ENCODE measurements at places on chromosomes 11 and 22.

GRCh38 chr11:104106136-104106754 lies 57.7 kb downstream of the PDGFD start:
- no peak for DNase-seq

- DNase-seq: no peak
Observed at GRCh38 chr11:94546886-94547285, 3.2 kb downstream of the FUT4 start.

DNA sequence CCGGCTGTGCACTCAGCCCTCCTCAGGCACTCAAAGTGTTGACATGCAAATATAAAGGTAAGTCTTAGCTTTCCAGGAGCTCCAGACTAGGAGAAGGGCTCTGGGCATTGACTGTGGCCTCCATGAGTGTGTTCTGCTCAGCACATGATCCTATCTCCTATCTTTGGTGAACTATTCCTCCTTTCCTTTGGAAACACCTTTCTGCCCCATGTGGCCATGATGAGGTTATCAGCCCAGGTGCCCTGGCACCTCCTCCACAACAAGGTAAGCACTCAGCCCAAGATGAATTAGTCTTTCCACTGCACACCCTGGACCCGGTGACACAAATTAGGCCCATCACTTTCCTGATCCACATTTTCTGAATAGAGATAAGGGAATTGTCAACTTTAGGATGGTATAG lies 37.9 kb upstream of the LMO1 start:
- DNase-seq: no peak

- no peak for DNase-seq
Observed at GRCh38 chr11:74699615-74700396, 31.4 kb downstream of the CHRDL2 start.

DNA sequence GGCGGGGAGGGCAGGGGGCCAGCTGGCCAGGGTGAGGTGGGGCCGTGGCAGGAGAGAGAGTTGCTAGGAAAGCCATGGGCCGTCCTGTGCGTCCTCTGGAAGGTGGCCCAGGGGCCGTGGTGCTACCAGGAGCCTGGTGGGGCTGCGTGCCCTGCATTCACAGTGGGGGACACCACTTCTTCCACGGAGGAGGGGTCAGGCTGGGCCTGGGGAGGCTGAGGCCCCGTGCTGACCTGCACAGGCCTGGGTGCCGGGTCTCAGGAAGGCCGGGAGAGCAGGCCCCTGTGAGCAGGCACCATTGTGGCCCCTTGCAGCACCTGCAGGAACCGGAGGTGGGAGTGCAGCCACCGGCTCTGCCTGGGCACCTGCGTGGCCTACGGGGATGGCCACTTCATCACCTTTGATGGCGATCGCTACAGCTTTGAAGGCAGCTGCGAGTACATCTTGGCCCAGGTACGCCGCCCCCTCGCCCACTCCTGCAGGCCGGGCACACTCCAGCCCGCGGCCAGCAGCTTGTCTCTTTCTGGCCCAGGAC lies 12.0 kb downstream of the MUC5B start:
- no peak for DNase-seq

- no peak for DNase-seq
Observed at GRCh38 chr11:21040630-21041029, 371.2 kb downstream of the NELL1 start.

GRCh38 chr11:1442163-1442562 lies 44.4 kb downstream of the MOB2 start:
- DNase-seq: no peak

DNA sequence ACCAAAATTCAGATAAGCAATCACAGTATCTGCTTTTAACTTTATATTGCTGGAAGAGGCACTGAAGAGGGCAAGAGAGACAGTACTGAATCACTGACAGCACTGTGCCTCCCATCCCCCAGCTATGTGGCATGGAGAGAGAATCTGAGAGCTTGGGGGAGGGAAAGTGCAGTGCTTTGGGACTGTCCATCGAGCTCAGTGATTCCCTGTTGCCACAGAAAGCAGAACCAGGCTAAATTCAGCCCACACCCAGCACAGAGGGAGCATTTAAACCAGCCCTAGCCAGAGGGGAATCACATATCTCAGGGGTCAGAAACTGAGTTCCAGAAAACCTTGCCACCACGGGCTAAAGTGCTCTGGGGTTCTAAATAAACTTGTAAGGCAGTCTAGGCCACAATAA lies 44.3 kb downstream of the KCNQ1 start:
- DNase-seq: no peak
